ENCODE measurements at places on chromosomes 16 and 17. TPM values are rescaled to one million over a fixed set of nuclear protein-coding genes. Genes with fewer than 3 reads are reported as not detected.

Gene CRISPLD2
- 4.1 TPM for polyA plus RNA-seq

Gene OR4D1
- not detected for polyA plus RNA-seq

Gene FBXW10B
- polyA plus RNA-seq: 1.3 TPM

Gene BLTP2
- 54.0 TPM for polyA plus RNA-seq

Gene TBC1D3
- polyA plus RNA-seq: not detected

Gene FBXO39
- polyA plus RNA-seq: not detected

Gene TNFSF12
- 22.2 TPM for polyA plus RNA-seq

Gene PPY
- not detected for polyA plus RNA-seq

Data from muscle of back (tissue), 13 donors.